Lower lobe of right lung (tissue), 2 donors: ENCODE measurements at places on chromosomes 5 and 9. TPM values are rescaled to one million over a fixed set of nuclear protein-coding genes. Genes with fewer than 3 reads are reported as not detected.

The CFAP90 gene
- total RNA-seq, result 10.7 TPM

The KCNN2 gene
- 1.2 TPM for total RNA-seq

GRCh38 chr9:71490810-71491209, 277.5 kb downstream of the CEMIP2 start:
- no peak overlapping the region for H3K27ac ChIP-seq
- H3K4me3 ChIP-seq, result no peak overlapping the region
- no peaks in the 10 kb centered on the region for H3K4me1 ChIP-seq
- no peaks in the 10 kb centered on the region for H3K36me3 ChIP-seq

- no peak overlapping the region for H3K4me3 ChIP-seq
- peaks cover 25% of the 10 kb centered on the region for H3K36me3 ChIP-seq
- H3K27ac ChIP-seq, result no peak overlapping the region
- peaks cover 4% of the 10 kb centered on the region for H3K4me1 ChIP-seq
- no peak for DNase-seq
- H3K27me3 ChIP-seq, result no peaks in the 10 kb centered on the region
These were observed 98.9 kb downstream of the CSNK1G3 start for GRCh38 chr5:123610665-123611405.
